ENCODE measurements at places on chromosomes 4 and X.

DNA sequence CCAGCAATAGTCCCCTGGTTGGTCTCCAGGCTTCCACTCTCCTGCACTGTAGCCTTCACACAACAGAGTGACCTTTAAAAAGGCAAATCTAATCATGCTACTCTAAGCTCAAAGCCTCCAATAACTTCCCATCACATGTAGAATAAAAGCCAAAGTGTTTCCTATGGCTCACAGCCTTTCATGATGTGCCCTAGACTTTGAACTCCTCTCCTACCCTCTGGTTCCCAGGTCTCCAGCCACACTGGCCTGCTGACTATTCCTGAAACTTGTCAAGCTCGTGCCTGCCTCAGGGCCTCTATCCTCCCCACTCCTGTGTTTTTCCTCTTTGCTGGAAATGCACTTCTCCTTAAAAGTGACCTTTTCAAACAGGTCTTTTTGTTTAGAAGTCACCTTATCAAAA is 3.1 kb downstream of the MANBA start:
- no peak for DNase-seq

DNA sequence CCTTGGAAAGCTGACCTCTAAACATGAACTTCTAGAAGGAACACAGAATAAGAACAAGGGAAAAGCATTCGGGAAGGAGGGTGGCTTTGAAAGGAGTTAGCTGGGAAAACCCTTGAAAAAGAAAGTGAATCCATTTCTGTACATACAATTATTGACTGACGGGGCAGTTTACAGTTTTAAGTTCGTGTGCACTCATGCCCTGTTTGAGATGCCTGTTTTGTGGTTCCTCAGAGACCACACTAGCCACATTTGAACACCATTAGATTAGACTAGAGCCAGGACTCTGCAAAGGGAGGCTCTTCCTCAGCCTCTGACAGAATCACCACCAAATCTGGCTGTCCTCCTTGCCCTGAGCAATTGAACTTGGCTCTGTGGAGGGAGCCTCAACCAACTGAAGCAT is 158.3 kb downstream of the PALLD start:
- no peak for DNase-seq

DNA sequence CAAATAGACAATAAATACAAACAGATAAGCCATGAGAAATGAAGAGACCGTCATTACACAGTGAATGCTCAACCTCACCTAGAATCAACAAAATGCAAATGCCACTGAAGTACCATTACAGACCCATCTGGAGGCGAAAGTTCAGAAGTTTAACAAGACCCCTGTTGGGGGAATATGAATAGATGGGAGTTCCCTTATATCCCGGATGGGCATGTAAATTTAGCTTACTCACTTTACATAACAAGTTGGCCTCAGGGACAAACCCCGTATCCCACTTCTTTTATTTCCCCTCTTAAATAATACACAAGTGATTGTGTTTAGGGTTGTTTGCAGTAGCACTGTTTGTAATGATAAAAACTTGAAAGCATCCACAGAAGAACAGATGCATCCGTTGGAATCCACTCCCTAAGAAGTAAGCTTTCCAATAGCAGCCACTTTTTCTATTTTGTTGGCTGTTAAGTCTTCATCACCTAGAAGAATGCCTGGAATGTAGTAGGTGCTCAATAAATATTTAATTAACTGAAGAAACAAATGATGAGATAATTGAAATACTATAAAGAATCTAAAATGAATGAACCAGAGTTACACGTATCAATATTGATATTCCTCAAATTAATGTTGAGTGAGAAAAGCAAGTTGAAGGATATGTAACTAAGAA is 1076.3 kb upstream of the TENM3 start:
- no peak for DNase-seq

DNA sequence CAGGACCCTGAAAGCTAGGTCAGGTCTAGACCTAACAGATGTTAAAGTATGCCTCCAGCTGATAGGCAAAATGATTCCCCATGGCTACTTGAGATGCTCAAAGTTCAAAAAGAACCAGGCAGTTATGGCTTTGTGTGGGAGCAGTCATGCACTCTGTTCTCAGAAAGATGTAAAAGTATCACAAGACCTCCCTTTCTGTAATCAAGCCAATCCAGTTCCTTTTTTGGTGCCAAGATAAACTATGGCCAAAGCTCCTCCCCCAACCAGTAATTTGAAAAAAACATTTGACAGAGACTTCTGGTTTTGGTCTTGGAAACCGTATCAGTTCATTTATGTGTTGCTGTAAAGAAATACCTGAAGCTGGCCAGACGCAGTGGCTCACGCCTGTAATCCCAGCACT is 340.9 kb downstream of the CHIC1 start:
- no peak for DNase-seq

DNA sequence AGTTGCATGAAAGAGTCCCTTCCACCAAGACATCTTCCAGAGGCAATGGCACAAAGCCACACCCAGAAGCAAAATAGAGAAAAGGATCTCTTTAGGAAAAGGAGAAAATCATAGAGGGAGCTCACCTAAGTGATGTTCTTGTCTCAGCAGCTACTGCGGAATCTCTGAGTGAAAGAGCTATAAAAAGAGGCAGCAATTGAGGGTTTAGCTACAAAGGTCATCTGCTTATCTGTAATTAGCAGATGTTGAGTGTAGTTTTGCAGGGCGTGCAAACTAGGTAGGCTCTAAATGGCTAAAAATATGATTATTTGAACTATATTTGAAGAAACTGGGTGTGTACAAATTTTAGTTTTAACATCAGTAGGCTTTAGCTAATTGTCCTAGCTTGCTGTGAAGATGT is 276.0 kb downstream of the HS3ST1 start:
- DNase-seq: no peak

- DNase-seq: no peak
Measured at GRCh38 chr4:177263818-177264217, 45.9 kb upstream of the NEIL3 start.

DNA sequence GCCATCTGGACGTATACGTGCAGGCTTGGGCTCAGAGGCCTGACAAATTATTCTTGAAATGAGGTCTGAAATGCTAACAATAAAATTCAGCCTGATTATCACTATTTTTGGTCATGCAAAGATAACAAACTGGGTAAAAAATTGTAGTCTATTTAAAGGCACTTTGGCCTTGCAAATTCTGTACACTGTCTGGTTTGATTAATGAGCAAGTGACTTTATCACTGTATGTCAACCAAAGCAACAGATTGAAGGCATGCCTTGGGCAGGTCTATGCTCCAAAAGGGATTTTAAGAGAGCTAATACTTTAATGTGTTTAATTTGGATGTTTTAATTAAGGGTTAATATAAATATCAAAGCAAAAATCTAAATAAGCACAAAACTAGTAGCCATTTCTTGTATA is 1034.9 kb upstream of the GRID2 start:
- DNase-seq: no peak

GRCh38 chr4:149292425-149293007 is 523.1 kb downstream of the IQCM start:
- no peak for DNase-seq

DNA sequence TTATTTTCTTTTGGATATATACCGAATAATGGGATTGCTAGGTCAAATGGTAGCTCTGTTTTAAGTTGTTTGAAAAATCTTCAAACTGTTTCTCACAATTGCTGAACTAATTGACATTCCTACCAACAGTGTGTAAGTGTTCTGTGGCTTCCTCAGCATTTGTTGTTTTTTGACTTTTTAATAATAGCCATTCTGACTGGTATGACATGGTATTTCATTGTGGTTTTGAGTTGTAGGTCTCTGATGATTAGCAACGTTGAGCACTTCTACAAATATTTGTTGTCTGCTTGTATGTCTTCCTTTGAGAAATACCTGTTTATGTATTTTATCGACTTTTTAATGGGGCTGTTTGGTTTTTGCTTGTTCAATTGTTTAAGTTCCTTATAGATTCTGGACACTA is 680.1 kb upstream of the GRIA3 start:
- DNase-seq: no peak

GRCh38 chrX:2628751-2629315 is 62.3 kb upstream of the CD99 start:
- no peak for DNase-seq

- DNase-seq: peak; percentile 84
Measured at GRCh38 chrX:56563231-56564161, at the start of gene UBQLN2. UBQLN2 (plus strand) TSS chrX:56563627; CDS start chrX:56563874, 247 bp downstream.

DNA sequence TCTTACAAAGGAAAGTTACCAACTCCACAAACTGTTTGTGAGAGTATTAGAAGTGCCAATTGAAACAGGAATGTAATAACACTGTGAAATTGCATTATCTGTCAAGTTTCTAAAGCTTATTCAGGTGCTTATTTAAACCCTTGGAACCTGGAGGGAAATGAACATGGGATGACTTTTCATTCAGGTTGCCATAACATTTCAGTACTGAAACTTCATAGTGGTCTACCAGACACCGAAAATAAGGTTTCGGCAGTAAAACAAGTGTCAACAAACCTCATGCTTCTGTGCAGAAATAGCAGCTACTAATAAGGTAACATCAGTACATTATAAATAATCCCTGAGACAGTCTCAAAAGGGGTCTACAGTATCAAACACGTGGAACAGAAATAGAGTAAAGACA is 890.7 kb upstream of the INTU start:
- no peak for DNase-seq

- DNase-seq: no peak
Measured at GRCh38 chrX:137363559-137363958, 202.4 kb upstream of the ZIC3 start.

- DNase-seq: no peak
Measured at GRCh38 chr4:133802359-133803140, 399.0 kb downstream of the PABPC4L start.

DNA sequence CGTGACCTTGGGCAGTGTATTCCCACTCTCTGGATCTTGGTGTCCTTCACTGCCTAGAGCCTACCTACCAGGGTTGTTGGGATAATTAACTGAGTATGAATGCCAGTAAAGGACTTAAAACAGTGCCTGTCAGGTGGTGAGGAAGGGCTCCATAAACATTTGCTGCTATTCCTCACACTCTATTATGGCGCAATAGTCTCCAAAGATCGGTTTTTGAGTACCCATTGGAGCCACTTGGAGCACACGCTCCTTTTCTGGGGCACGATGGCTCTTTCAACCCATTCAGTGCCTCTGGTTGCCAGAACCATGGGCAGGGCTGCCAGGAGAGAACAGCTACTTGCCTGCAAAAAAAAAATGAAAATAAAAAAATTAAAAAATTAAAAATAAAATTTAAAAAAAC is 296.6 kb upstream of the PPARGC1A start:
- DNase-seq: no peak

GRCh38 chr4:42618023-42618422 is 38.9 kb downstream of the ATP8A1 start:
- DNase-seq: no peak

GRCh38 chr4:2363951-2364653 is 54.3 kb downstream of the ZFYVE28 start:
- DNase-seq: no peak

GRCh38 chr4:188869581-188869980 is 730.3 kb downstream of the TRIML1 start:
- no peak for DNase-seq

DNA sequence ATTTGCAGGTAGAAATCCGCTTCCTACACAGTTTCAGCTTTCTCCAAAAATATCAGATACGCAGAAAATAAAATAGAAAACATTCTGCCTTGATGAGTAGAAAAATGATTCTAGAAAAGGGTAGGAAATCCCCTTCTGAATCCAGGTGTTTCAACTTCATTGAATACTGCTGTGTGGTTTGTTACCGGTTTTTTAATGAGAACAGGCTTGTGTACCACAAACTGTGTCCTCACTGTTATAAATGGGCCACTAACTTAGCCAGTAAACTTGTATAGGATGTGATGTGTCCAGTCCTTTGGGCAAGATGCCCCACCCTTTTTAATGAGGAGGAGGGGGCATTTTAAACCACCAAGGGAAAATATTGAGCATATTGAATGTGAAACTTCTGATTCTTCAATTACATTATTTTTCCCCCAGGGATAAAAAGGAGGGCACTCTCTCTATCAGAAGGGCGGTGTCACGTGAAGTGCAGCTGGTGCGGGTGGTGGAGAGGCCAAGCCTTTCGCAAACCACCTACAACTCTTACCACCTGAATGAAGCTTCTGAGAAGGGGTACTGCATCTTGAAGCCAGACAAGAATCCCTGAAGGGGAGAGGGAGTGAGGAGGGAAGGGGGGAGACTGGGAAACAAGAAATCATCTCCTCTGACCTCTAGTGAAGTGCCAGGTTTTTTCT is 4.5 kb downstream of the CXXC4 start:
- no peak for DNase-seq
